ENCODE measurements at places on chromosomes 16 and 17.

GRCh38 chr16:61818850-61819249, 217.4 kb downstream of the CDH8 start:
- no peak for DNase-seq

GRCh38 chr16:71295950-71296349, 6.7 kb upstream of the CMTR2 start:
- no peak for DNase-seq

- DNase-seq: no peak
Observed at GRCh38 chr17:60802377-60802776, 124.7 kb downstream of the BCAS3 start.

GRCh38 chr16:67516296-67517154, 12.1 kb upstream of the RIPOR1 start:
- DNase-seq: no peak

GRCh38 chr16:324451-325334, 27.8 kb downstream of the AXIN1 start:
- DNase-seq: peak; percentile 82

- no peak for DNase-seq
Observed at GRCh38 chr17:1562176-1562643, 382 bp downstream of the PITPNA start.

- no peak for DNase-seq
Observed at GRCh38 chr17:64750891-64751677, 89.0 kb upstream of the SMURF2 start.

DNA sequence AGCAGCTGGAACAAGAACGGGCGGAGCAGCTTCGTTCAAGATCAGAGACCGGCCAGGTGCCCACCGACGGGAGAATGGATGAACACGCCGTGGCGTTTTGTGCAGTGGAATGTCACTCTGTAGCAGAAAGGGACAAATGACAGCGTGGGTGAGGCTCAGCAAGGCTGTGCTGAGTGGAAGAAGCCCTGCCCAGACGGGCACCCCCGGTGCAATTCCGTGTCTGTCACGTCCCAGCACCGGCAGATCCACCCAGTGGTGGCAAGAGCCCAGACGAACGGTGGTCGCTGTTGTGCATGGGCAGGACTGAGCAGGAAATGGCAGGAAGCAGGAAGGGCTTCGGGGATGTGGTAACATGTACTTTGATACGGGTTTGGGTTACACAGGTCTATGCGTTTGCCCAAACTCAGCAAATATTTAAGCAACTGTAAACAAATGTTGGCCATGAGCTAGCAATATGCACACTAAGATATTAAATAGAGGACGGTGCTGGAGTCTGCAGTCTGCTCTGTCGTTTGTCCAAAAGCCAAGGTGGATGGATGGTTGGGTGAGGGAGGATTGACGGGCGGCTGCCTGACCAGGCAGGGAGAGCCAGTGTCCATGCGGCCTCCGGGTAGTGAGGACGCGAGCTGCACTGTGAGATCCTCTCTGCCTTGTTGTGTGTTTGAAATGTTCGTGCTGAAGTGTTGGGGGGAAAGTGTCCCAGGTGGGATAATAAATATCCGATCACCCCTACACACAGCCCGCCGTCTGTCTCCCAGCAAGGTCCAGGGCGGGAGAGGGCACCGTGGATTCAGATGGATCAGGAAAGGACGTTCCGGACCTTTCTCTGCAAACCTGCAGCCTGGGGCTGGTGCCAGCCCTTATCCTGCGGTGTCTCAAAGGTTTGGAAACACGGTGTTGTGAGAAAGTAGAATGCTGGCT, 48.4 kb downstream of the COX4I1 start:
- DNase-seq: no peak

GRCh38 chr16:59111280-59111679, 377.2 kb upstream of the GOT2 start:
- no peak for DNase-seq

DNA sequence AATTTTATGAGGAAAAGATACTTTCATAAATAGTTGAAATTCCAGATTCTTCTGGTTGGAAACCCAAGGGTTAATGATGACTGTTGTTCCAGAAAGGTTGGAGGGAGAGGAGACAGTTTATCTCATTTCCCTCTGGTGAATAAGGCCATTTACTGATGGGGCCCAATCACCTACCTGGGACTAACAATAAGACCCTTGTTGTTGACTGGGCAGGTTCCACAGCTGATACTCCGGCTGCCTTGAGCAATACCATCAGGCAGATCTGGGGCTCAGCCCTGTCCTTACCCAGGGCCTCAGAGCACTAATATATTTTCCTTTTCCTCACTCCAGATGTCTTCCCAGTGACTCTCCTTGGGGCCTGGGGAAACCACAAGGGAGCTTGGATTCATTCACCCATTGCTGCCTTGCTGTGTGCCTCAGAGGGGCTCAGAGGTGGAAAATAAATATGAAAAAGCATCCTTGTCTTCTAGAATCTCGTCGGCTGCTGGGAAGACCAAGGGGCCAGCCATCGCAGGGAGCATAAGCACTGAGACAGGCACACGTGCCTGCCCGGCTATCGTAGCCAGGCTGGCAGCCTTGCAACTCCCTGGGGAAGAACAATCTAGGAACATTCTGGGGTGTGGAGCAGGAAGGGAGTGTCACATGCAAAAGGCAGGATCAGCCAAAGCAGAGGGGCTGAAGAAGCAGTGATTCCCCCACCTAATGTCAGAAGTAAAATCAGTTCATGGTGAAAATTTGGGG, 54.4 kb downstream of the MPRIP start:
- no peak for DNase-seq

DNA sequence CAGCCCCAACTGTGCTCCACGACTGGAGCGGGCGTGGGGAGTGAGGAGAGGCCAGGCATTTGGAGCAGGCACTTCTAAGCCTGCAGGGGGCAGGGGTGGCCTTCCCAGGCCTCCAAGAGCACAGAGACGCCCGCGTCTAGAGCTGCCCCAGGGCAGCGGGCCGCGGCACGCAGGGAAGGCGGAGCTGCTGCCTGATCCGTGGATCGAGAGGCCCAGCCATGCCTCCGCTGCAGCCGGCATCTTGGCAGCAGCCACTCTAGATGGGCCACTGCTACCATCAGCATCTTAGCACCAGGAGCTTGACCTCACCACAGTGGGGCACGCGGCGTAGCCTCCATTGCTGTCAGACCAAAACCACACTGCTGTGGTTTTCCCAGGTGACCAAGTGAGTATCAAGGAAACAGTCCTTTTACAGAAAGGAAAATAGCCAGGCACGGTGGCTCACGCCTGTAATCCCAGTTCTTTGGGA, 20.4 kb upstream of the WDR45B start:
- DNase-seq: peak; percentile 86

DNA sequence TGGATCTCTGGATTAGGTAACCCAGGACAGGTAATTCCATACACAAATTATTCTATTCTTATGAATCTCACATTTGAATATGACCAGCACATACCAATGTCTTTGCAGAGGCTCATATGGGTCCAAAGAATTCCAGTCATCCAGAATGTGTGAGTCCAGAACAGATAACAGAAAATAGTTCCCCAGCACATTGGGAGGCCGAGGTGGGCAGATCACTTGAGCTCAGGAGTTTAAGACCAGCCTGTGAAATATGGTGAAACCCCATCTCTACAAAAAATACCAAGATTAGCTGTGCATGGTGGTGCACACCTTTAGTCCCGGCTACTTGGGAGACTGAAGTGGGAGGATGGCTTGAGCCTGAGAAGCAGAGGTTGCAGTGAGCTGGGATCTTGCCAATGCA, 26.9 kb downstream of the HYDIN start:
- no peak for DNase-seq

DNA sequence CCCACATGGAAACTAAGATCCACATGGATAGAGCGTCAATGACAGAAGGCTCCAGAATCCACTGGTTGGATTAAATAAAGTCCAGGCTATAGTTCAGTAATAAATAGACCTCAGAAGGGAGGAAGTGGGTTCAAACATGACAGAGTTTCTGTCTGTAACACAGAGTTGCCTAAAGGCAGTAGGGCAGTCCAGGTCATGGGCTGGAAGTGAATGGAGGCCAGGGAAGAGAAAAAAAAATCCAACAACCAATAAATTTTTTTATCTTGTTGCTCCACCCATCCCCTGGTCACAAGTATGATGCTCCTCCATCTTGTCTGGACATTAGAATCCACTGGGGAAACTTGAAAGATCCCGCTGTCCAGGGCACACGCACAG, 92.4 kb downstream of the RGS9 start:
- no peak for DNase-seq

DNA sequence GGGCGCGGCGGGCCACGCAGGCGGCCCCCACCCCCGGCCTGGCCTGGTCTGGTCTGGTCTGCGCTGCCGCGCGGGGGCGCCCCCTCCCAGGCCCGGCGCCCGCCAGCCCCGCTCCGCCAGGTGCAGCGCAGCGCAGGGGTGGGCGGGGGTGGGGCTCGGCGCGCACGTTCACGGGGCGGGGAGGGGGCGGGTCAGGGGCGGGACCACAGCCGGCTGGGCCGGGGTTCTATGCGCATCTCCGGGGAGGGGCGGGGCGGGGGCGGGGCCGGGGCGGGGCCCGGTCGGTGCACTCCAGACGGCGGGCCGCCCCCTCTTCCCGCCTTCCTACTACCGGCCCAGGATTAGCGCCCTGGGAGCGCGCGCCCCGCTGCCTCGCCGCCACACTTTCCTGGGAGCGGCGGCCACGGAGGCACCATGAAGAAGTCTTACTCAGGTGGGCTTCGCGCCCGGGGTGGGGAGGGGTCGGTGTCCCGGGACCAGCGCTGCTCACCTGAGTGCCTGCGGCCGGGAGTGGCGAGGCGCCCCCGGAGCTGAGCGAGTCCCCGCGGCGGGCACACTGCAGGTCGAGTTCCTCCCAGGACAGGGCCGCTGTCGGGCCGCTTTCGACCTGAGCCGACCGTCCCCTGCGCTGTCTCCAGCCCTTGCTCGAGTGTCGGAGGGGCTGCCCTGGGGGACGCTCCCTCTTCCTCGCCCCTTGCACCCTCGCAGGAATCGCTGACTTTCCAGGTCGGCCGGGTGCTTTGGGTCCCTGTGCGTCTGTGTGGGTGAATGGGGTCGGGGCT, 140.5 kb downstream of the SEC14L1 start:
- DNase-seq: peak; percentile 81

DNA sequence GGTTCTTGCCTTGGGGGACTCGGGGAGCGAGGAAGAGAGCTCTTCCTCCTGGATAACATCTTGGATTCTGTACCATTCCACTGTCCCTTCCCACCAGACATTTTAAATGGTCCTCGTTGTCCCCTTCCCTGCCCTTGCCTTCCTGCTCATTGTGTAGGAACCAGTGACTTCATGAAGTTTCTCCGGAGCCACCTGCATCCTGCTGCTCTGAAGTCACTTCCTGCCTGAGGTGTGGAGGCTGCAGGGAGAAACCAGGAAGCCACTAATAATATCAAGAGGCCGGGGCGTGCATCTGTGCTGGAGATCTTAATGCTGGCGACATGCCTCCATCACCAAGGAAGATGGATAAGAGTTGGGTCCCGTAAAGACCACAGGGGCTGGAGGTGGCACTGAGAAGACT, 6.2 kb upstream of the SLC16A13 start:
- DNase-seq: no peak

- peak; percentile 36 for DNase-seq
Observed at GRCh38 chr17:41002814-41003213, 3.1 kb upstream of the KRTAP3-2 start.

DNA sequence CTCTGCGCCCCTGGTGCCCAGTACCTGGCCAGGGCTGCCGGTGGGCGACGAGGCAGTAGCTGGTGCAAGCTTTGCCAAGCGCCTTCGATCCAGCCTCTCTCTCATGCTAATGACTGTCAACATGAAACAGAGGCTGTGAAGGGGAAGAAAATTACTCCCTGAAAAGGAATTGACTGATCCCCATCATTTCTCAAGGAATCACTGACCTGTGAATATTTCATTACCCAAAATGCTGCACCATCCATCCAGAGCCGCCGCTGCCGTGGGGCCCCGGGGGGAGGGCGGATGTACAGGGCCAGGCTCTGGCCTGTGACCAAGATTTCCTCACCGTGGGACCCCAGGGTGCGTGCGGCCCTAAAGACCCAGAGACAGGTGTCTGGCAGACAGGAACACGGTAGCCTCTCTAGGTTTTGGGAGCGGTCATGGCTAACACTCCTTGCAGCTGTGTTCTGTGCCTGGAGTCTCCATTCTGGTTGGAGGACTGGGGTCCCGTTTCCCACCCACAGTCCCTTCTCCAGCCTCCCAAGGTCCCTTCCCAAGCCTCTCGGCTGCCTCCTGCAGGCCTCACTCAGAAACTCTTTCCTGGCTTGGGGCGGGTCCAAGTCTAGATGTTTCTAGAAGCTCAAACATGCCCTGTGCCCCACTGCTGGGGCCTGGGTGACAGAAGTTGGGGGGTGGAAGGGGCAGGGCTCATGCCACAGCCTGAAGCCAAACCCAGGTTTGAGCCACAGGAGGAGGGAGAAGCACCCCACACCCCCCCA, 73.3 kb downstream of the ENGASE start:
- no peak for DNase-seq

GRCh38 chr17:596763-597644, 117.6 kb downstream of the VPS53 start:
- DNase-seq: peak; percentile 35

GRCh38 chr16:2960183-2961010, 3.7 kb upstream of the KREMEN2 start:
- DNase-seq: no peak

DNA sequence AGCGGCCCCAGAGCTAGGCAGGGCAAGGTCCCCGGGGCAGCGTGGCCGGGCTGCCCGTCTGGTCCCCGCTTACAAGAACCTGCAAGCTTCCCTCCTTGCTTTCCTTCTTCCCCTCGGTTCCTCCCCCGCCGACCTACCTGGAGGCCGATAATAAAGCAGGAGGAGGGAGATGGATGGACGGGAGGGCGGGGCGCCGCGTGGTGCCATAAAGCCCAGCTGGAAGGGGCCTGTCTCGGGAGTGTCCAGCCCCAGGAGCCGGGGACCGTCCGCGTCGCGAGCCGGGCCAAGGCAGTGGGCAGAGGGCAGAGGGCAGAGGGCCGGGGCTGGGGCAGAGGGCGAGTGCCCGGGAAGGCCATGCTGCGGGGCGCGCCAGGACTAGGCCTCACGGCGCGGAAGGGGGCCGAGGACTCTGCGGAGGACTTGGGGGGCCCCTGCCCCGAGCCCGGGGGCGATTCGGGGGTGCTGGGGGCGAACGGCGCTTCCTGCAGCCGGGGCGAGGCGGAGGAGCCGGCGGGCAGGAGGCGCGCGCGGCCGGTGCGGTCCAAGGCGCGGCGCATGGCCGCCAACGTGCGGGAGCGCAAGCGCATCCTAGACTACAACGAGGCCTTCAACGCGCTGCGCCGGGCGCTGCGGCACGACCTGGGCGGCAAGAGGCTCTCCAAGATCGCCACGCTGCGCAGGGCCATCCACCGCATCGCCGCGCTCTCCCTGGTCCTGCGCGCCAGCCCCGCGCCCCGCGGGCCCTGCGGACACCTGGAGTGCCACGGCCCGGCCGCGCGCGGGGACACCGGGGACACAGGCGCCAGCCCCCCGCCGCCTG, at the start of gene BHLHA9:
Gene BHLHA9 (plus strand): TSS at position 235 of the 820 bp plus-strand sequence. CDS start 120 bp downstream, at position 355.
- no peak for DNase-seq

GRCh38 chr17:65139101-65139764, 2.1 kb downstream of the RGS9 start:
- no peak for DNase-seq

GRCh38 chr16:52544703-52545102, 2.2 kb downstream of the TOX3 start:
- no peak for DNase-seq

GRCh38 chr17:6099492-6099891, 29.3 kb downstream of the WSCD1 start:
- no peak for DNase-seq
